ENCODE measurements at places on chromosomes 2 and 18. TPM values are rescaled to one million over a fixed set of nuclear protein-coding genes. Genes with fewer than 3 reads are reported as not detected.

DNA sequence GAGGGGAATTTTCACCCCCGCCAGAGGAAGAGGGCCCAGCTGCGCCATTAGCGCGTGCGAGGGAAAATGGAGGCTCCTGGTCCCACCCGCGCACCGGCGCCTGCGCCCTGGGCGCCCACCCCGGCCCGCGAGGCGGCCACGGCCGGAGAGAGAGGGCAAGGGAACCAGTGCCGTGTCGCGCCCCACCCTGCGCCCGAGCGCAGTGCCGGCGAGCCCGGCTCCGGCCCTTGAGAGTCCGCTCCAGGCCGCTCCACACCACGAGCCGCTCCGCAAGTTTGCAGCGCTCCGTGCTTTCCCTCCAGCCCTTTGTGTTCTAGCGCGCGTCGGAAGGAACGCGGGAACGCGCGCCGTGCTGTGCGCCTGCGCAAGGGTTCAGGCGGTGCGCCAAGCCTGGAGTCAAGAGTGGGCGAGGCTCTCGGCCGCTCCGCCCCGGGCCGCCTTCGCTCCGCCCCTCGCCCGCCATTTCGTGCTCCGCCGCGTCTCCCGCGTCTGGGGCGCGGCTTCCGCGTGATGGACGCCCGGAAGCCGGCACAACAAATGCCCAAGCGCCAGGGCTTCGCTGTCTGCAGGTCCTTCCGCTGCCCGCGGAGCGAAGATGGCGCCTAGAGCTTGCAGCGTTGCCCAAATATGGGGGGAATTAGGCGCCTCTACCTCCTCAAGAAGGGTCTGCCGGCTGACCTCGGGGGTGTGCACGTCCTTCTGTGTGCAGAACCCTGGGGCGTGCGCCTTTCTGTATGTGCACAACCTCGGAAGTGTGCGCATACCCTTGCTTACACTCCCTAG, 46.1 kb upstream of the PTMA start:
- H3K27me3 ChIP-seq, result no peaks in the 10 kb centered on the region
- H3K27ac ChIP-seq, result peak overlapping the region; percentile 69
- H3K4me3 ChIP-seq, result peak overlapping the region; percentile 75
- peaks cover 7% of the 10 kb centered on the region for H3K36me3 ChIP-seq
- H3K4me1 ChIP-seq, result peaks cover 13% of the 10 kb centered on the region

Gene SOWAHC
- 15.5 TPM for total RNA-seq

Gene DLGAP1
- total RNA-seq, result 3.7 TPM

GRCh38 chr2:32264422-32265105, at the start of gene NLRC4:
NLRC4 (minus strand) TSS chr2:32264886; CDS start chr2:32256775, 8,111 bp downstream.
- H3K27ac ChIP-seq, result no peak within 1 kb of the TSS
- no peak within 1 kb of the TSS for H3K4me3 ChIP-seq
- peaks cover 10% of the 10 kb centered on the region for H3K27me3 ChIP-seq

Gene LIPG
- total RNA-seq, result 16.9 TPM

Gene ABCG5
- total RNA-seq, result 0.10 TPM

DNA sequence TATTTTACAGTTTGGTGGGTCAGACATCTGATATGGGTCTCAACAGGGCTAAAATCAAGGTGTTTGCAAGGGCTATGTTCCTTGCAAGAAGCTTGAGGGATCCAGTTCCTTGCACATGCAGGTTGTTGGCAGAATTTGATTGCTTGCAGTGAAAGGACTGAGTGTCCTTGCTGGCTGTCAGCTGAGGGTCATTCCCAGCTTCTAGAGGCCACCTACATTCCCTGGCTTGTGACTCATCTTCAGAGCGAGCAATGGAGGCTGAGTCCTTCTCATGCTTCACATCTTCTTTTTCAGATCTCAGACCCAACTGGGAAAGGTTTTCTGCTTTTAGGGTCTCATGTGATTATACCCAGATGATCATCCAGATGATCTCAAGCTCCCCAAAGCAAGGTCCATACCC, 12.4 kb downstream of the MEX3C start:
- no peak overlapping the region for H3K27ac ChIP-seq
- no peaks in the 10 kb centered on the region for H3K27me3 ChIP-seq
- no peak for DNase-seq
- H3K4me3 ChIP-seq, result no peak overlapping the region

GRCh38 chr2:158381978-158382377, 74.6 kb downstream of the CCDC148 start:
- no peak overlapping the region for H3K27ac ChIP-seq
- H3K36me3 ChIP-seq, result no peaks in the 10 kb centered on the region
- DNase-seq, result no peak

Gene LPIN1
- total RNA-seq, result 26.8 TPM

- DNase-seq, result no peak
- no peaks in the 10 kb centered on the region for H3K27me3 ChIP-seq
- no peak overlapping the region for H3K4me3 ChIP-seq
- no peaks in the 10 kb centered on the region for H3K36me3 ChIP-seq
These were observed 25.6 kb downstream of the IKZF2 start for GRCh38 chr2:213125646-213126347.

DNA sequence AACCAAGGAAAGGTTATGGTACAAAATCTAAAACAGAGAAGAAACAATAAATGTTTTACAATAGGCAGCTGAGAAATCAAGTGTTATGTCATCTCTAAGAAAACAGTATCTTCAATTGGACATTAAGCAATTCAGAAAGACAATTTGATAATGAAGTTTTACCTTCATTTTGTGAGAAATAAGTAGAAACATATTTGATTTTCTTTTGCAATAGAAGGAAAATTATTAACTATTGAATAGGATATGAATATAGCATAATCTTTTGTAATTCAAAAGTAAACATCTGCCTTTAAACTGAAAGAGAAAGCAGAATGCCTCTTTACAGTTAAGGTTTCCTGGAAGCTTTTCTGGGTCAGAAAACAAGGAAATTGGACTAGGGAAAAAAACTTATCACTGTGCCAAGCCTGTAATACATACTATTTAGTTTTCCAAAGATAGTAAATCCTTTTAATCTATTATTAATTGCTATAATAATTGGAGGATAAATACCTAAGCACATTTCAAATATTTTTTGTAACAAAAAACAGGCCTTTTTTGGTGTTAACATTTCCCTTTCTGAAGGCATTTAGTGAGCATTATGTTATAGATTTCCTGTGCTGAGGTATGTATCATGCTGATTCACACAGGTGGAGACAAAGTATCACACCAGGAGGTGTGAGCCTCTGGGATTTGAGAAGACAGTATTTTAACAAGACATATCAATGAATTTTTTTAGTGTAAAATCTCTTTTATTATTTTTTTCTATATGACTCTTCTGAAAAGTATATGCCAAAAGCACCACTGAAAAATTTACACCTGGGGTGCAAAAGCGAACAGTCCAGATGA, 947.0 kb upstream of the CDH2 start:
- DNase-seq, result no peak
- H3K27me3 ChIP-seq, result no peaks in the 10 kb centered on the region
- H3K36me3 ChIP-seq, result no peaks in the 10 kb centered on the region
- H3K4me1 ChIP-seq, result no peaks in the 10 kb centered on the region
- no peak overlapping the region for H3K27ac ChIP-seq
- H3K4me3 ChIP-seq, result no peak overlapping the region

GRCh38 chr2:178513876-178514275, 33.6 kb downstream of the PLEKHA3 start:
- no peaks in the 10 kb centered on the region for H3K27me3 ChIP-seq

Gene GKN1
- 1.7 TPM for total RNA-seq

DNA sequence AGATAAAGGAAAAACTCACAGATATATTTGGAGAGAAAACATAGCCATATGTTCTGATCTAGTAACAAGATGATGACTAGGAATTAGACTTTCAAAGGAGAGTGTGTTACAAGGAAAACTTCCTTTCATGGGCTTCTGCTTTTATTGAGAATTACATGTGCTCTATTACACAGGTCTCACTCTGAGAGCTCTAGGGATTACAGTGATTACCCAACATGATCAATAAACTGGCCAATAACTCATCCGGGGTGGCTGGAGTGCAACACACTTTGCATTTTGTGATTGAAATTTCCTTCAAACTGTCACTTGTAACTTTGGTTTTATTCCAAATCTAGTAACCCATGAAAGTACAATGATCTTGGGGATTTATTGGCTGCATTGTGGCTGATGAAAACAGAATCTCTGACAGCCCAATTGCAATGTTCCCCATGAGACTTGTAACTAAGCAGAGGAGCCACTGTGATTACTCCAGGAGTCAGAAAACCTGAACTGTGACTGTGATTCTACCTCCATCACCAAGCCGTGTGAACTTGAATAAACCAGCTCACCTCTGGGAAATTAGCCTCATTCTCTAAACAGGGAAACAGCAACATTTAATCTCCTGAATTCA, 40.2 kb upstream of the LRRC30 start:
- no peaks in the 10 kb centered on the region for H3K27me3 ChIP-seq
- peaks cover 12% of the 10 kb centered on the region for H3K4me1 ChIP-seq
- H3K4me3 ChIP-seq, result no peak overlapping the region
- DNase-seq, result no peak
- no peak overlapping the region for H3K27ac ChIP-seq

Gene MC2R
- not detected for total RNA-seq

GRCh38 chr18:7593218-7593819, 26.2 kb downstream of the PTPRM start:
- DNase-seq, result no peak
- no peak overlapping the region for H3K27ac ChIP-seq
- peaks cover 14% of the 10 kb centered on the region for H3K4me1 ChIP-seq
- peaks cover 16% of the 10 kb centered on the region for H3K27me3 ChIP-seq
- H3K36me3 ChIP-seq, result no peaks in the 10 kb centered on the region

GRCh38 chr2:128368437-128369107, 49.9 kb upstream of the HS6ST1 start:
- H3K27me3 ChIP-seq, result no peaks in the 10 kb centered on the region
- peaks cover 46% of the 10 kb centered on the region for H3K4me1 ChIP-seq
- no peak for DNase-seq
- H3K36me3 ChIP-seq, result no peaks in the 10 kb centered on the region

DNA sequence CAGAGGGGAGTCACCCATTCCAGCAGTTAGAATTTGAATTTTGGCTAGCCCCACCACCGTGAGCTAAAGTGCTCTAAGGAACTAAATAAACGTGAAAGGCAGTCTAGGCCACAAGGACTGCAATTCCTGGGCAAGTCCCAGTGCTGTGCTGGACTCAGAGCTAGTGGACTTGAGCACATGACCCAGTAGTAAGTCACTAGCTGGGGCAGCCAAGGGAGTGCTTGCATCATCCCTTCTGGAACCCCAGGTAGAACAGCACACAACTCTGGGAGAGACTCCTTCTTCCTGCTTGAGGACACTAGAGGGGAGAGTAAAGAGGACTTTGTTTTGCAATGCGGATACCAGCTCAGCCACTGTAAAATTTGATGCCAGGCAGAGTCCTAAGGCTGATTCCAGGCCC, 672.2 kb downstream of the CPS1 start:
- H3K27ac ChIP-seq, result no peak overlapping the region
- no peaks in the 10 kb centered on the region for H3K4me1 ChIP-seq
- H3K27me3 ChIP-seq, result no peaks in the 10 kb centered on the region
- H3K36me3 ChIP-seq, result no peaks in the 10 kb centered on the region

Gene RNF103
- 21.2 TPM for total RNA-seq

Gene MTCL1
- 48.7 TPM for total RNA-seq
